ENCODE measurements at places on chromosomes 7 and 10.

GRCh38 chr7:159127691-159128642 is 16.7 kb downstream of the VIPR2 start:
- no peak for DNase-seq

GRCh38 chr10:29857843-29858701 is 201.3 kb downstream of the JCAD start:
- DNase-seq: peak; percentile 76

DNA sequence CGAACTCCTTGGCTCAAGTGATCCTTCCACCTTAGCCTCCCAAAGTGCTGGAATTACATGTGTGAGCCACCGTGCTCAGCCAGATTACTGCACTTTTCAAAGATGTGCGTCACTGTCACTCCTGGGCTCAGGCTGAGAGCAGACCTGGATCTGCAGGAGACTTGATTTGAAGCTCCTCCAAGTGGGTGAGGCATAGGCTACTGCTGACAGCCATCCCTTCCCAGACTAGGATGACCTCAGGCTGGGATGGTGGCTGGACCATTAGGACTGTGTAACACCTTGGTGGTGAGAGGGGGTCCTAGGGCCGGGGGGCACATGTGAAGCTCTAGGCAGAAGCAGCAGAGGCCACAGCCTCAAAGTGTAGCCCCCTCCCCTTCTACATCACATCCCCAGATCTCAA is 8.2 kb upstream of the SRRM3 start:
- DNase-seq: no peak

GRCh38 chr10:116324951-116325635 is 845 bp downstream of the CCDC172 start:
- DNase-seq: no peak

GRCh38 chr7:99392659-99393354 is 15.6 kb downstream of the PDAP1 start:
- peak; percentile 45 for DNase-seq

GRCh38 chr7:106608661-106609060 is 52.3 kb downstream of the CCDC71L start:
- no peak for DNase-seq

DNA sequence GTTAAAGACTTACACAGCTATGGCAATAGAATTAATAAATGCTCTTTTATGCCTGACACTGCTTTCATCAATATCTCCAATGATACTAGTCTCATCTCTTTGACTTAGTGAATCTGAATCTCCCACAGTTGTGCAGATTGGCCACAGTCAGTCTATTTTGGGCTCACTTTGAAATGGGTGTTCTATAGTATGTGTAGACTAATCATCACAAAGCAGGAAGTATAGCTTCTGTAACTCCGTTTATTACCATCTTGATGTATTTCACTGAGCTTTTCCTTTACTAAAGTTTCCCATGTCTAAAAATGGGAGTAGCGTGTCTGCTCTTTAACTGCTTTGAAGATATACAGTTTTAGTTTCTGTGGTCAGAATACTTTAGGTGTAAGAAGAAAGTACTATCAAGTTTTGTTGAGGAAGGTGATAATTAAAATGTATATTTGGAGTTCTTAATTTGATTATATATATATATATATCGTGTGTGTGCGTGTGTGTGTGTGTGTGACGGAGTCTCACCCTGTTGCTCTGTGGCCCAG is 70.1 kb downstream of the ST7 start:
- DNase-seq: no peak

DNA sequence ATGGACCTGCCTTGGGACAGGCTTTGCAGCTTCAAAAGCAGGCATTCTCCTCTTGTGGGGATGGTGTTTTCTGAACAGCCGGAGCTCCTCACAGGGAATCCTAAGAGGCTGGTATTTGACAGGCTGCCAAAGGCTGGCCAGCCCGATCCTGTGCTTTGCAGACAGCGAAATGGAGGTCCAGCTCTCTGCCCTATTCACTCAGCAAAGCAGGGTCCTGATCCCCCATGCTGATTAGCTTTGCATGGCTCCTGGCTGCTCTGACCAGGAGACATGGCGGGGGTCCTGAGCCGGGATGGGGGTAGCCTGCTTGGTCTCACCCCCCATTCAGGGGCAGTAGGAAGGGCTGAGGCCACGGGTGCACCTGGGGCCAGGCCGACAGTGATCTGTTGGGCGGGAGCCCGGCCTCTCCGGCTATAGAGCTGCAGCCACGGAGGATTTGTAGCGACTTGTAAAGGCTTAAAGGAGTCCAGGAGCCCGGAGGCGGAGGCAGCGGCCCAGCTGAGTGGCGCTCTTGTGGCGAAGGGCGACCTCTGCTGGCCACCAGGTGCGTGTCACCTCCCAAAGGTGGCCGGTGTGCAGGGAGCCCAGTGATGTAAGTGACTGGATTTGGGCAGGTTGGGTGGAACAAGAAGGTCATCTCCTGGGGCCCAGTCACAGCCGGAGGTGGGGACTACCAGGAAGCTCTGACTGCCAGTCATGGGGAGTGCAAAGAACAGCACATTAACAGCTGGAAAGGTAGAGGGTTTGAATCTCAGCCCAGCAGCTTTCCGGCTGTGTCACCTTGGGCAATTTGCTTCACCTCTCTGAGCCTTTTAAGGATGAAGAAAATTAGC is 126.5 kb downstream of the ZMIZ1 start:
- peak; percentile 64 for DNase-seq

DNA sequence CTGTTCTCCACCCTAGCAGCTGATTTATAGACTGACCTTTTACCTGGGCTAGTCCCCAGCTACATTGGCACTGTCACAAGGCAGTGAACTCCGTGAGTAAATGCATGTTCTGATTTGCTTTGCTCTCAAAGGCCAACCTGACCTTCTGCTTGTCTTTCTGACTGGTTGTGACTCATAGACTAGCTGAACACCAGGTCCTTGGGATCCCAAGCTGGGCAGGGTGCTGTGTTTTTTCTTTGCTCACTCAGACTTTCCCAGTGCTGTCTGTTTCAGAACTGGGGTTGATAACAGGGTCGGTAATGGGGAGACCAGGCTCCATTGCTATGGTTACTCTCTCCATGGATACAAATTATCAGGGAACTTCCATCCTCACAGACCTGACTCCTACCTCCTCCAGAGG is 35.0 kb downstream of the EVX1 start:
- DNase-seq: no peak

GRCh38 chr7:6423942-6424701 is 23.6 kb downstream of the DAGLB start:
- no peak for DNase-seq

DNA sequence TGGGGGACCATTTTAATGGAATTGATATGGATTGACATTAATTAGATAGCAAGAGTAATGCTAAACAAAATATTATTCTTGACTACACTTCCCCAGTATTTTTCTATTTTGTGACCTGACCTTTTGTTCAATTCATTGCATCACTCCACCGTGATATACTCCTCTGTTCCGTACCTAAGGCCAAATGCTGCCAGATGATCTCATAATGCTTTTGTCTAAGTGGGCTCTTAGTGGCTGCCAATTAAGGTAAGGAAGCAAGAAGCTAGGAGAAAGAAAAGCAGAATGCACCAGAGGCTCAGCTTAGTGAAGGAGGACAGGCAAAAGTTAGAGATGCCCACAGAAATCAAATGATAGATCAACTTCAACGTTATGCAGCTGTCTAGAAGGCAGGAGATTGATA is 36.4 kb downstream of the FEZF1 start:
- DNase-seq: no peak

DNA sequence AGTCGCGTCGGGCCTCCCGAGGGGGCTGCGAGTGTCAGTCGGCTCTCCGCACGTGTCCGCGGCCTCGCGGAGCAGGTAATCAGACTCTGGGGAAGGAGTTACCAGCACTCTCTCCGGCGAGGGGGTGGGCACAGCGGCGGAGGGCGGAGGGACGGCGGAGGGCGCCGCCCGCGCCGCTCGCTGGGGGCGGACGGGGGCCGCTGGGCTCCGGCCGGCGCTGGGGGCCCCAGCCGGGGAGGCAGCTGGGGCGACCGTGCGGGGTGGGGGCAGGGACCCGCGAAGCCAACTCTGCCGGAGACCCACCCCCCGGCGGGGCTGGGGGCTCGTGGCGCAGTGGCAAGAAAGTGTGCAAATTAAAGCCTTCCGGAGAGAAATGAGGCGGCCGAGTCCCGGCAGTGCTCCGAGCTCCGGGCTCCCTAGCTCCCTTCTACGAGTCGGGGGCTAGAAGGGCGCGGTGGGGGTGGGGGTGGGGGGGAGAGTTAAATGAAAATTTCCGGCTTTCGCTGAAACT is at the start of gene CDK6:
CDK6 (minus strand) TSS at position 85 of the 511 bp plus-strand sequence. CDS start 3,250 bp downstream, outside the sequence.
- DNase-seq: peak; percentile 61
